Brain (organoid and tissue), 16 donors: ENCODE measurements at places on chromosomes 13 and 19. TPM values are rescaled to one million over a fixed set of nuclear protein-coding genes. Genes with fewer than 3 reads are reported as not detected.

DNA sequence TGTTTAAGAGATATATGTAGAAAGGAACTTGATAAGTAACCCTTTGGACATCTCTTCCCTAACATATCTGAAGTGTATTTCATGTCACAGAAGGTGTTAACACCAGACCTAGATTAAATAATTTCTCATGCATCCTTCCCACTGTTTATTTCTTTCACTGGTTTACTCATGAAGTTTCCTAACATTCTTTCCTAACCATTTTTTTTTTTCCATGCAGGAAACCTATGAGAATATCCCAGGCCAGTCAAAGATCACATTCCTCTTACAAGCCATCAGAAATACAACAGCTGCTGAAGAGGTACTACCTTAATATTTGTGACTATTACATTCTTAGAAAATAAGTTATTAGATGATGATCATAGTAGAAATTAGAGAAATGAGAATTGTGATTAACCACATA is 28.8 kb downstream of the IPO5 start:
- no peak for DNase-seq

MISP gene
- polyA plus RNA-seq, result 24.7 TPM

GRCh38 chr13:26614721-26615120 is 57.2 kb downstream of the WASF3 start:
- DNase-seq, result peak; percentile 82

- DNase-seq, result no peak
These were observed 16.9 kb downstream of the PEX11G start for GRCh38 chr19:7471696-7472615.

TMEM150B gene
- polyA plus RNA-seq, result 1.0 TPM

GRCh38 chr13:80529734-80530133 is 188.8 kb upstream of the SPRY2 start:
- no peak for DNase-seq

MAB21L1 gene
- 0.20 TPM for polyA plus RNA-seq

DNA sequence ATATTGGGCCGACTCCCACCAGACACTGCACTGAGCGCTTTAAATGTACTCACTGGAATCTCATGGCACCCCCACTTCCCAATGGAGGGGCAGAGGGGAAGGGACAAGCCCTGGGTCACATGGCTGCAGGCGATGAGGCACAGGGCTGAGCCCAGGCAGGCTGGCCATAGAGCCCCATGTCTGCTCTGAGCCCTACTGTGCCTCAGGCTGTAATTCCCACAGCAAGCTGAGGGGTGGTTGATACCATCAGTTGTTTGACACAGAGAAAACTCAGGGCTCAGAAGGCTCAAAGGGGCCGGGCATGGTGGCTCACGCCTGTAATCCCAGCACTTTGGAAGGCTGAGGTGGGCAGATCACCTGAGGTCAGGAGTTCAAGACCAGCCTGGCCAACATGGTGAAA is 25.1 kb downstream of the RFX1 start:
- no peak for DNase-seq

GRCh38 chr13:33252135-33252534 is 33.4 kb downstream of the STARD13 start:
- no peak for DNase-seq

DNA sequence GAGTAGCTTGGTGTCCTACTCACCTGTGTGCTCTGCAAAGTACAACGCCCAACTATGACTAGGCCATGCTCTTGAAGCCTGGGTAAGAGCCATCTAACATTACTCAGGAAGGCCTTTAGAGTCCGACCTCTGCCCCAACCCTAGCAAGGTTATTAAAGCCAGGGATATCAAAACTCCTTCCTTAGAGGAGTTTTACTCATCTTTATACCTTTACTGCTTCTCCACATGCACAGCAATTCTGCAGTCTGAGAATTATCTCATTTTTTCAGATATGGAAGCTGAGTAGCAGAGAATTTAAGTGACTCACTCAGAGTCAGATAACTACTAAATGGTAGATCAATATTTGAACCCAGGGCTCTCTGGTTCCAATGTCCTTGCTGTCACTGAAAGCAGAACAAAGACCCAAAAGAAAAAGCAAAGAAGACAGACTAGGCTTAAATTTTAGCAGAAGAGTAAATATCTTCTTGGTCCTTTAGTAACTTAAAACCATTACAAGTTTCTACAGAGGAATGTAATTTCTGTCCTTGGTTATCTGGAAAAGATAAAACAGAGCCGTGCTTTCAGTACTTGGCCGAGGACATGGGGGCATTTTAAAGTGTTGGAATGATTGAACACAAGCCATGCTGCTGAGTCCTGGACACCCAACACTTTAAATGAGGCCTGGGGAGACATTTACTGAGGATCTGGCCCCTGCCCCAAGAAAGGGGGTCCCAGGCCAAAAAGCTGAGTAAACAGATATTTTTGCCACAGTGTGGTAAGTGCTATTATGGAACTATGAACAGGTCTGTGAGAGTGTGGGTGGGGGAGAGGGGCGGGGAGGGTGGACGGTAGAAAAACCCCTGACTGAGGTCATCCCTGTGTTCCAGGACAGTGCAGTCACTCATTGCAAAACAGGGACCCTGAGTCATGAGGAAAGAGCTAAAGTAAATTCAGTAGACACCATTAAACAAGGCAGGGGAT is 18.4 kb upstream of the KPNA3 start:
- DNase-seq, result no peak

- peak; percentile 35 for DNase-seq
These were observed 83.4 kb downstream of the ATP8A2 start for GRCh38 chr13:25455146-25455545.

DNA sequence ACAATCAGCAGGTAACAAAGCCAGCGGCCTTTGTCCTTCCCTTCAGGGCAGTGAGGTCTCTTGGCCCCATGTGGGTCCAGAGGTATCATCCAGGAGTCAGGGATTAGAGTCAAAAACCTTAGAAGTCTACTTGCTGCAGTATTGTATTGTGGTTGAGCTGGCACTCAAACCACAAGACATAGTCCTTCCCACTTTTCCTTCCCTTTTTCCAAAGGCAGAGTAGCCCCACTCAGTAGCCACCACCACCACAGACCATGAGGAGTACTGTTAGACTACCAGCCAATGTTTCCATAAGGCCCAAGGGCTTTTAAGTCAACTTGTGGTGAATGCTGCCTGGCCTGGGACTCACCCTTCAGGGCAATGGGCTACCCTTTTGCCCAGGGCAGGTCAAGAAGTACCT is 27.1 kb upstream of the CCNA1 start:
- DNase-seq, result no peak

SH2D3A gene
- not detected for polyA plus RNA-seq

PLIN4 gene
- 2.3 TPM for polyA plus RNA-seq

CCDC169 gene
- polyA plus RNA-seq, result 0.31 TPM

NUP58 gene
- polyA plus RNA-seq, result 15.4 TPM

DNA sequence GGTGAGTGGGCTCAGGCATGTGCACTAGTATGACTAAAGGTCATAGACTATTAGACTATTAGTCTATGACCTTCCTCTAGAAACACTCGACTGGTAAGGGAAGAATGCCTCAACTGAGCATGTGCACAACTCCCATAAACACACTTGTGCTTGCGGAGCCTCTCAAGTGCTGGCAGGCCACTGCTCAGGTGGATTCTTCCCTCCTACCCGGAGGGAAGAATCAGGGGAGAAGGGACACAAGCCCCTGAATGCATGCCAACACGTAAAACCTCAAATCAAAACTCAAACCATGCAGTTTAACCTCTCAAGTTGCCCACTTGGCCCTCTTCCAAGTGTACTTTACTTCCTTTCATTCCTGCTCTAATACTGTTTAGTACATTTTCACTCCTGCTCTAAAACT is 287.6 kb upstream of the SGCG start:
- no peak for DNase-seq

CEACAM4 gene
- not detected for polyA plus RNA-seq
